ENCODE measurements at places on chromosomes 3 and 15.

GRCh38 chr3:128895843-128896697 lies 16.6 kb downstream of the ACAD9 start:
- no peak for DNase-seq

- DNase-seq: no peak
Observed at GRCh38 chr3:66041116-66041515, 2.4 kb upstream of the MAGI1 start.

DNA sequence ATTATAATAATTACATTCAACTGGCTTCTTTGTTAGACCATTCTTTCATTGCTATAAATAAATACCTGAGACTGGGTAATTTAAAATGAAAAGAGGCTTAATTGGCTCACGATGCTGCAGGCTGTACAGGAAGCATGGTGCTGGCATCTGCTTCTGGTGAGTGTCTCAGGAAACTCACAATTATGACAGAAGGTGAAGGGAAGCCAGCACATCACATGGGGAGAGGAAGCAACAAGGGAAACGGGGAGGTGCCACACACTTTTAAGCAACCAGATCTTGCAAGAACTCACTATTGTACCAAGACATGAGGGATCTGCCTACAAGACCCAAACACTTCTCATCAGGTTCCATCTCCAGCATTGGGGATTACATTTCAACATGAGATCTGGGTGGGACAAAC lies 413.1 kb upstream of the ARRDC4 start:
- no peak for DNase-seq

DNA sequence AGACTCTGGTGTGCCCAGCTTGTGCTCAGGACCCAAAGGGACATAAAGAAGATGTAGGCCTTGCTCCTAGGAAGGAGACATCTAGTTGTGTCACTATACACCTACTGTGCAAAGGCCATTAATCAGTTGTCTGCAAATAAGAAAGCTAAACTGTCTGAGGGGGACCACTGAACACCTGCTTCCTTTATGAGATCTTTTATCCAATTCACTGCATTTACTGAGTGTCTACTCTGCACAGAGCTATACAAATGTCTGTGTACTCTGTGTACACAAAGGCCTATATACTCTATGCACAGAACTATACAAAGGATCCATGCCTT lies 124.8 kb downstream of the CTNNB1 start:
- DNase-seq: no peak

DNA sequence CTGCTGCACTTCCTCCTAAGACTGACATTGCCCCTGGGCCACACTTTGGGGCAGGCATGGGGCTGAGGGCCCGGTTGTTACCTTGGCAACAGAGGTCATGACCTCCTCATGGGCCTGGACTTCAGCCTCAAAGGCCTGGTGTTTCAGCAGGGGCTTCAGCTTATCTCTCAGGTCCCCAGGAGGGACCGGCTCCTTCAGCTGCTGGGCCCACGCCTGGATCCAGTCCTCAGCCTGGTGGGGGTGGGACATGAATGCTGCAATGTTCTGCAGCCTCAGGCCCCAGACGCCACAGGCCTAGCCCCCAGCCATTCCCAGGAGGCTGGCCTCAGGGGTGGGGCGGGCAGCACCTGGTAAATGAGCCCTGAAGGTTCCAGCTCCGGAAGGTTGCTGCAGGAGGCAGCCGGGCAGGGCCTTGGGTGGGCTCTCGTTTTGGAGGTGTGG lies 27.6 kb downstream of the SPTBN5 start:
- no peak for DNase-seq

- DNase-seq: peak; percentile 54
Observed at GRCh38 chr3:31247850-31248562, 284.7 kb upstream of the STT3B start.

GRCh38 chr3:48896936-48897335 lies 1.7 kb downstream of the SLC25A20 start:
- DNase-seq: no peak

- DNase-seq: no peak
Observed at GRCh38 chr3:127424766-127425504, 137.1 kb upstream of the PRR20G start.

- DNase-seq: no peak
Observed at GRCh38 chr3:175916191-175916934, 1057.2 kb downstream of the NAALADL2 start.

- DNase-seq: no peak
Observed at GRCh38 chr3:182794455-182795388, 1.4 kb downstream of the ATP11B start.

- DNase-seq: no peak
Observed at GRCh38 chr15:47402829-47403228, 314.5 kb upstream of the SEMA6D start.

- DNase-seq: no peak
Observed at GRCh38 chr3:158936530-158937113, 134.8 kb downstream of the MFSD1 start.

GRCh38 chr3:120418446-120418845 lies 32.3 kb downstream of the FSTL1 start:
- DNase-seq: no peak

GRCh38 chr15:82995076-82995475 lies 9.1 kb downstream of the RAMAC start:
- no peak for DNase-seq

DNA sequence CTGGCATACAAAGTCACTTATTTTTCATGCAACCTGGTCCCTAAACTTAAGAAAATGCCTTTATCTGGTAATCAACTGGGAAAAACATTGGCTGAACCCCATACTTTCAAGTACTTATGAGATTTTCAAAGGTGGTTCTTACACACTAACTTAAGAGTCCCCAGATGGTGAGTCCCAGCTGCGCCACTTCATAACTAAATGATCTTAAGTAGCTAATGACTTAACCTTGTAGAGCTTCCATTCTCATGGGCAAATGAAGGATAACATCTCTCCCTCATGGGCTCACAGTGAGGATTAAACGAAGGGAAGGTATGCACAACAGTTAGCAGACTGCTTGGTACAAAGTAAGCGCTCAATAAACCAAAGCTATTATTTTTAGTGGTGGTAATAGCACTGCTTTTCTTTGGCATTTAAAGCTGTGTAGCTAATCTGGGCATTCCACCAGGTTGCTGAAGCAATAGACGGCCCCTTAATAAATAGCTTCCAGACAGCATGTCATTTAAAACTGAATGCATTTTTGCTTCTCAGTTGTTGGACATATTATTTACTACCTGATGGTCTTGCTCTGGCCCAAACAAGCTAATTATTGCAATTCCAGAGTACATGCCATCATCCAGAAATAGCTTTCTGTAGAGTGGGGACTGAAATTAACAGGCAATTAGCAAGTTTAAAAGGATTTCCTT lies 55.4 kb downstream of the LIPC start:
- no peak for DNase-seq

- no peak for DNase-seq
Observed at GRCh38 chr15:47496343-47497185, 220.7 kb upstream of the SEMA6D start.

DNA sequence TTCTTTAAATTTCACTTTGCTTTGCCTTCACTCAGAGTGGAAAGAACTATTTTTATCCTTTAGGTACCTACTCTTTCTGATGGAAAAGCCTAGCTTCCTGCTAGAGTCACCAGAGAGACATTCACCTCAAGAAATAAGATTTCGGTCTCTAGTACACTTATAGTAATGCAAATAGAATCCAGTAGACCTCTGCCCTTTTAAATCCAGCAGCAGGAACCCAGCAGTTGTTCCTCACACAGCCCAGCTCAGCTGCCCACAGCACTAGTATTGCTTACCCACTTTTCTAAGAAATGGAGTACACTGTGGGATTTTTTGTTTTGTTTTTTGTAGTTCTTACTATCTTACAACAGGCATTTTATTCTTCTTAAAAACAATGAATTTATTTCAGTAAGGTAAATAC lies 497.0 kb upstream of the CCDC54 start:
- no peak for DNase-seq

GRCh38 chr15:22980189-22981050 lies at the start of gene CYFIP1:
Gene CYFIP1 (minus strand): TSS chr15:22980368. CDS start chr15:22947285, 33,083 bp downstream.
- peak; percentile 91 for DNase-seq

DNA sequence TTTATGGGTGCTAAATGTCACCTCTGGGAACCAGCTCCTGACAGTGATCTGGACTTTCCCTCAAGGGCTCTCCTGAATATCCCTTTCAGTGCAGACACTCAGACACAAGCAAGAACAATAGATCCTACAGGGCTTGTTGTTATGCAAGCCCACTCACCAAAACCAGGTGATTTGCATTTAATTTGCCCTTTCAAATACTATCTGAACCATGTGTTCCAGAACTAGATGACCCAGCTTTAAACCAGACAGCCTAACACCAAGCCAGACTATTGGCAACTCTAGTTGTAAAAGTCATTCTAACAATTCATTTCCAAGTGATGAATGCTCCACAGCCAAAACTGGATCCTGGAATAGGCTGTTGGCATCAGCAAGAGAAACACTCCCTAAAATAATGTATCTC lies 5.6 kb upstream of the ATP8B4 start:
- no peak for DNase-seq

- no peak for DNase-seq
Observed at GRCh38 chr3:150232992-150233451, 175.1 kb upstream of the TSC22D2 start.

- no peak for DNase-seq
Observed at GRCh38 chr3:74302969-74303368, 311.5 kb downstream of the CNTN3 start.

- DNase-seq: no peak
Observed at GRCh38 chr15:101009176-101009575, 90.0 kb downstream of the LRRK1 start.

DNA sequence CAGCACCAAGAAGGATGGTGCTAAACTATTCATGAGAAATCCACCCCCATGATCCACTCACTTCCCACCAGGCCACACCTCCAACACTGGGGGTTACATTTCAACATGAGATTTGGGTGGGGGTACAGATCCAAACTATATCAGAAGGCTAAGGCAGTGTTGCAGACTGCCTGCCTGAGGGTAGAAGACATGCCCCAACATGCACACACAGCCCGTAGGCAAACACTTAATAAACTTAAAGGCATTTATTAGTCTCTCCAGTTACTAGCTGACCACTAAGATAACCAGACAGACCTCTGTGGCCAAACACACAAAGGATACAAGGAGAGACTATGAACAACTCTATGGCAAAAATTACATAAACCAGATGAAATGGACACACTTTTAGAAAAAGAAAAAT lies 10.2 kb downstream of the FAM162A start:
- DNase-seq: no peak

DNA sequence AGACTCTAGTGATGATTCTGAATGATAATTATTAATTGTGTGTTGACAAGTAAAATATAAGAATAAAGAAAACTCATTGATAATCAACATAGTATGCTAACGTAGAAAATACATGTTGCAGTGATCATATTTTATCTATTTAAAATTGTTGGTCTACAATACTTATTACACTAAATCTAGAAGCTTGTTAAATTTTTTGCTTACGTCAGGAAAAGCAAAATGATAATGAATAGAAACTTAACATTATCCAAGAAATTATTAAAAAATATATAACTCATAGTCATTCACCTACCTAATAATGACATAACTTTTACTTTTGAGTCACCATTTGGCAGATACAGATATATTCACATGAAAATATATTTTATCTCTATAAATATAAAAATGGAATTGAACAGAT lies 984.1 kb downstream of the PLOD2 start:
- DNase-seq: no peak

DNA sequence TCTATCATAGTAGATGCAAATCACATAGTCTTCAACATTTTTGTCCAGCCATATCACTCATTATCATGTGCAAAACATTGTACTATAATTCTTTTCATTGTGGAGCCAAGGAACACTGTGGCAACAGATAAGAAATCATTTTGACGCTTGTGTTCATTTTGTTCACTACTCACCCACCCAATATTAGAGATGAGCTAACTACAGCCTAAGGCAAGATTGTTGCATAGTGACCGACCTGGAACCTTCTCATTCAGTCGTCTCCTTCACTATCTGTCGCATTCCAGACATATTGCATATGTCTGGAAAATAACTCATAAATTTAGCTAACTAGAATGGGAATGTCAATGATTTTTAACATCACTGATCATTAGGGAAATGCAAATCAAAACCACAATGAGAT lies 270.3 kb downstream of the CGGBP1 start:
- DNase-seq: no peak

- DNase-seq: no peak
Observed at GRCh38 chr15:44028349-44028748, 166.7 kb downstream of the FRMD5 start.

DNA sequence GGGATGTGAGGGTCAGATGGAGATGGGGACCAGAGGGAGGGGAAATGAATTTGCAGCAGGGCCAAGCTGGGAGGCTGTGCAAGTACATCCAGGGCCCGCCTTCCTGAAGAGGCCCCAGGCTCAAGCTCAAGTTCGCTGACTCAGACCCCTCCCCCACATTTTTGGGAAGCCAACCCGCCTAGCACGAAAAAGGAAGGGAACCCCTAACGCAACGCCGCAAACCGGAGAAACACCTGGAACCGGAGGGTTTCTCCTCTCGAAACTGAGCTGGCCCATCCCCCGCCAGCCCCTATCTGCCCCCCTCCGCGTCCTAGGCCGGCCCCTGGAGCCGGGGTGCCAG lies 624 bp downstream of the AP3B2 start:
- no peak for DNase-seq

DNA sequence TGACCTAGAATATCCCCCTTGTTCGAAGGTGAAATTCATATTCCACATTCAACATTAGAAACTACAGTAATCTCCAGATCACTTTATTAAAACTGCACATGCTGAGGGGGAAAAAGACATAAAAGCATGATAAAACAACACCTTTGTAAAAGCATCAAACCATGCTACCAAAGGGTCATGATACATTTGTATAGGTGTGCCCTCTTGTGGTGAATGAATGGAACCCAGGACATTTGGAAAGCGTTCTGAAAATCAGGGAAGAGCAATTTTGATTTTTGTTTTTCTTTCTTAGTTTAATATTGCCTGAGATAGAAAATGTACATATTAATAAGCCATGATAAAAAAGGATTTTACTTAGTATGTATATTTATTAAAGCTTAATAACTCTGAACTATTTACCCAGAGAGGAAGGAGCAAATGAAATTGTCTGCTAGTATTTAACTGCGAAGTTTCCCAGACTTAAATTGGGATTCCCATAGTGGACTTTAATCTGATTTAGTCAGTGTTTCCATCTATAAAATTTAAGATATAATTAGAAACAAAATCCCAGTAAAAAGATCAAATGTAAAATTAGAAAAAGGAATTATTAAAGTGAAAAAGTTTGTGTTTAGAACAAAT lies 105.8 kb upstream of the ARL6 start:
- DNase-seq: peak; percentile 65

- no peak for DNase-seq
Observed at GRCh38 chr15:31478702-31479221, 152.1 kb downstream of the KLF13 start.

DNA sequence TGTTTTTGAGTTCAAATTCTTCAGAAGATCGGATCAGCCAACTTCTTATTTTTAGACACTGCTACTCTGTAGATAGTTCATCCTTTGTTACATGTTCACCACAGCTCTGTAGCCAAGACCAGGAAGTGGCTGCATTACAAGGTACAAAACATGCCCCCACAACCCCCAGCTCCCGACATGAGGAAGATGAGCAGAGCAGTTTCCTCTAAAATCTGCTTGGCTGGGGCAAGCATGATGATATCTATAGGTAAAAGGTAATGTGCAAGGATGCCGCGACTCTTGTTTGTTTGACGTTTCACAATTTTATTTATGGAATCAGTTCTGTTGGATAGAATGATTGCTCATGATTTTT lies 126.5 kb upstream of the GRM7 start:
- DNase-seq: no peak

GRCh38 chr3:118863731-118864322 lies 170.8 kb downstream of the IGSF11 start:
- peak; percentile 36 for DNase-seq
